ENCODE measurements at places on chromosomes 1 and 21.

GRCh38 chr21:34846601-34847112 is 177.9 kb downstream of the CLIC6 start:
- DNase-seq: no peak

DNA sequence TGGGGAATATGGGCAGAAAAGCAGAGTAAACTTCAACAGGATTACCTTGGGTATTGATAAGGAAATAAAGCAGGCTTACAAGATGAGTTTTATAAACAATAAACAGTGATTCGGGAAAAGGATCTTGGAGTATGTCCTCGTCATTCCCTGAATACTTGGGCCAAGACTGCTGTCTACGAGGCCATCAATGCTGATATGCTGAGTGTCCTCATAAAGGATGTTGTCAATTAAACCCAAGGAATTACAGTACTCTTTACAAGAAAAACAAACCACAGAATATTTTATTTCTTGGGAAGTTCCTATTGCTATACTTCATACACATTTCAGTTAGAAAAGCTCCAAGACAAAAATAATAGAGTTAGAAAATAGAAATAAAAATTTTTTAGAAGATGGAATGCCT is 34.9 kb downstream of the ATP1B1 start:
- no peak for DNase-seq

DNA sequence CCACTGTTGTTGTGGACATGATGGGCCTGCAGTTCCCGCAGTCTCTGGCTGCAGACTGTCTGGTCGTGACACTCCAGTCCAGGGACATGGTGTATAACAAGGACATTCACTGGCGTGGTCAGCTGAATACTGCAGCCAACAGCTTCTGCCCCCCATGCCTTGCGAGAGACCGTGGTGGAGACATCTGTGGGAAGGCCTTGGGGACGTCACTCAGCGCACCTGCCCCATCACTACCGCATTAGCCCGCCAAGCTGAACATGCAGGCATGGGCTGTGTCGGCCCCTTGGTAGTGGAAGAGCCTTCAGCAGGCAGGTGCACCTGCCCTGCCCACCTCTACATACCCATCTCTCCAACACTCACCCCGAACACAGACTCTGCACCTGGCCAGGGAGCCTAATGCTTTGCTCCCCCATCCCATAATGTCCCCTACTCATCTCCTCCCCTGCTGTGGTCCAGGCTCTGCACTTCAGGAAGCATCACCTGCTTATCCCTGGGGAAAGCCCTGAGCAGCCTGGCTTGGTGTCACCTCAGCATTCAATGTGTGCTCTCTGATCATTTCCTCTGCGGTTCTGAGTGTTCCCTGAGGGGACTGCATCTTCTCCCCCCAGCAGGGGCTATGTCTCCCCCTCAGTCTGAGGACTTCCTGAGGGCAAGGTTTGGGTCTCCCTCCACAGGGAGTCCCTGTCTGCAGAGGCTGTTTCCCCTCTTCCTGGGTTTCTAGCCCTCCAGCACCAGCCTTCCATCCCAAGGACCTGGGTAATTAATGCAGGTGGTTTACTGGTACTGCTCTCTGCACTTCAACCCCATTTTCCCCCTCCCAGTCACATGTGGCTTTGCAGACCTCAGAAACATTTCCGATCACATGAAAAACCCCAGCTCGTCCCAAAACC is 3.2 kb downstream of the PGLYRP4 start:
- no peak for DNase-seq

DNA sequence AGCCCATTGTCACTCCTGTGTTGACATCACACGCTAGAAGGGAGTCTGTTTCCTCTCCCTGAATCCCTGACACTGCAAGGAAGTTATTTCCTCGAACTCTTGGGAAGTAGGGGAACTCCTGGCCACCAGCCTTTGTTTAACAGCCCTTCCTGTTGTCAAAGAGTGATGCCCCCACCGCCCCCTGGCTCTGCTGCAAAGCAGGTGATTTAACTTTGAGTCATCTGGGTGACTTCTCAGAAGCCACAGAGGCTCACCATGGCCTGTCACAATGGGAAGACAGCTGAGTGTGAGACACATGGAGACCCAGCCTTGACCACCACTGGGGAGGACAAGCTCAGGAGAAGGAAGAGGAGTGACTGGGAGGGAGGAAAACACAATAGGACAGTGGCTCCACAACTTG is 182.8 kb downstream of the PSMG1 start:
- no peak for DNase-seq

GRCh38 chr1:116311756-116312680 is 61.0 kb upstream of the ATP1A1 start:
- DNase-seq: no peak
